ENCODE measurements at places on chromosomes 6 and 20. TPM values are rescaled to one million over a fixed set of nuclear protein-coding genes. Genes with fewer than 3 reads are reported as not detected.

- DNase-seq, result no peak
- peaks cover 44% of the 10 kb centered on the region for H3K36me3 ChIP-seq
These were observed 30.6 kb downstream of the PTCHD4 start for GRCh38 chr6:48080227-48081009.

DNA sequence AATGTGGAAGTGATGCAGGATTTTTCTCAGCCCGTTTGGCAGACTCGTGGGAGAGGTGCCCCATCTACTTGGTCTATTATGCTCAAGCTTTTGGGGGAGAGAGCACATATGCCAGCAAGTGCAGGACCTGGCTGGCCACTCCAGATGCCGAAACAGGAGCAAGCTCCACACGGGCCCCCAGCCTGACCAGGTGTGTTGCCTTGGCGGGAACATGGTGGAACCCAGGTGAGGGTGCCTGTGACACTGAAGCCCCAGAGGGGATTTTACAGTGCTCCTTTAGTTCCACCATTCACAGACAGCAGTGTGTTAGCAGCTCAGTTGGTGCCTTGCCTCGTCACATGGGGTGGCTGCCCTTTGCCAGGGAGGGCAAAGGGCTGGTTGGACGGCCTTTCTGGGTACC, 798.9 kb downstream of the EYS start:
- no peaks in the 10 kb centered on the region for H3K27me3 ChIP-seq
- no peaks in the 10 kb centered on the region for H3K4me1 ChIP-seq
- H3K27ac ChIP-seq, result no peak overlapping the region
- H3K4me3 ChIP-seq, result no peak overlapping the region
- H3K36me3 ChIP-seq, result peaks cover 5% of the 10 kb centered on the region

- no peak overlapping the region for H3K27ac ChIP-seq
- DNase-seq, result no peak
- peaks cover 18% of the 10 kb centered on the region for H3K27me3 ChIP-seq
- no peaks in the 10 kb centered on the region for H3K36me3 ChIP-seq
- peaks cover 36% of the 10 kb centered on the region for H3K4me1 ChIP-seq
These were observed 25.1 kb upstream of the RPP40 start for GRCh38 chr6:5028921-5029320.

Gene SLC17A3
- not detected for total RNA-seq

GRCh38 chr6:74879976-74880375, 325.9 kb downstream of the COL12A1 start:
- DNase-seq, result no peak
- no peak overlapping the region for H3K27ac ChIP-seq
- no peak overlapping the region for H3K4me3 ChIP-seq
- H3K4me1 ChIP-seq, result no peaks in the 10 kb centered on the region

DNA sequence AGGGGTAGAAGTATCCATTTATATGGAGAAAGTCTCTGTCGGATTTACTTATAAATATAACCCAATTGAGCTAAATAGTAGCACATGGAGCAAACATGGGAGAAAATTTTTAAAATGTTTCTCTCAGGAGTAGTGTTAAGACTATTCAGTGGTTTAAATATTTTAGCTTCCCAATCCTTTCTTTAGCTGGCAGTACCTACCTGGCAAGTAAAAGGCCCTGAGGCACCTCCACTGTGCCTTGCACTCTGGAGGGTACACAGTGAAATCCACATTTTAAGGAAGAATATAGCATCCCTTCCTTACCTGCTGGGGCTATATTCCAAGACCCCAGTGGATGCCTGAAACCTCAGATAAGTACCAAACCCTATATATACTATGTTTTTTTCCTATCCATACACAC, 124.2 kb downstream of the KLHL32 start:
- H3K27ac ChIP-seq, result no peak overlapping the region
- no peaks in the 10 kb centered on the region for H3K27me3 ChIP-seq
- H3K4me1 ChIP-seq, result peaks cover 8% of the 10 kb centered on the region
- H3K36me3 ChIP-seq, result no peaks in the 10 kb centered on the region

Gene PGC
- total RNA-seq, result 0.62 TPM

DNA sequence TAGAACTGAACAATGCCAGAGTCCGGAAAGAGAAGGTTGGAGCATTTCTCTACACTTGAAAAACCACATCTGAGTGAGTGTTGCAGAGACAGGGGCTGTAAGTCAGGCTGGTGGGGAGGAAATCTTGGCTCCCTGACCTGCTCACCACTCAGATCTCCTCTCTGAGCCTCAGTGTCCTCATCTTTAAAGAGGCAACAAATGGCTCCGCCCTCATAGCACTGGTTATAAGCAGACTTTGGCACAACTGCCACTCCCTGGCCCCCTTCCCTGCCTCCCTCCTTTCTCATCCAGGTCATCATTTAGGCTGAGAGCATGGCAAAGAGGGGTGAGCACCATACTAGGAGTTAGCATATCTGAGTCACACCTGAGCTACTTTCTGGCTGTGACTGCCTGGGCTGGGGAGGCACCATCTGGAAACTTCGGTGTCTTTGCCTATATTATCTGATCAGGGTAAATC, 10.6 kb downstream of the SIRPG start:
- H3K27me3 ChIP-seq, result peaks cover 10% of the 10 kb centered on the region
- no peak for DNase-seq
- H3K36me3 ChIP-seq, result no peaks in the 10 kb centered on the region
- H3K27ac ChIP-seq, result no peak overlapping the region
- H3K4me1 ChIP-seq, result no peaks in the 10 kb centered on the region
- H3K4me3 ChIP-seq, result no peak overlapping the region

DNA sequence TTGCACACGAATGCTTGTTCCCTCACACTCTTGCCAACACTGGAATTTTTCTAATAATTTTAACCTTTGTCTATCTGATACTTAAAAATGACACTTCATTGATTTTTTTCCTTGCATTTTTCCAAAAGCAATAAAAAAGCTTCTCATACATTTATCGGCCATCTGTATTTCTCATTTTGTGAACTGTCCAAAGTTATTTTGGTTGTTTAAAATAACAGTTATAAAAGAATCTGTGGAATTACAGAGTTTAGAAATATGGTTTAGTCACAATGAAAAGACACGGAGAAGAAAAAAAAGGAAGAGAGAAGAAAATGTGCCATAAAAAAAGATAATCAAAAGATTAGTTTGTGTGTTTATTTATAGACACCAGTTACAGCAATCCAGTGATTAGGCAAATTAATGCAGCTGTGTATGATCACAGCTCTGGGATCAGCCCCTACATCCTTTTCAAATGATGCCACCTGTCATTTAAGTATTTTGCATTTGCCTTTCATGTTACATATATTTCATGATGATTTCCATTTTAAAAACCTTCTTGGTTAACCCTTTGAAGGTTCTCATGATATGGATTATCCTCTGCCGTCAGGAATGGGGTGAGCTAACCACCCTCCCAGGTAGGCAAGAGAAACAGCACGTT, 171.7 kb downstream of the BACH2 start:
- no peak overlapping the region for H3K4me3 ChIP-seq
- H3K27ac ChIP-seq, result no peak overlapping the region
- H3K27me3 ChIP-seq, result no peaks in the 10 kb centered on the region

Gene GRM1
- total RNA-seq, result 0.41 TPM

DNA sequence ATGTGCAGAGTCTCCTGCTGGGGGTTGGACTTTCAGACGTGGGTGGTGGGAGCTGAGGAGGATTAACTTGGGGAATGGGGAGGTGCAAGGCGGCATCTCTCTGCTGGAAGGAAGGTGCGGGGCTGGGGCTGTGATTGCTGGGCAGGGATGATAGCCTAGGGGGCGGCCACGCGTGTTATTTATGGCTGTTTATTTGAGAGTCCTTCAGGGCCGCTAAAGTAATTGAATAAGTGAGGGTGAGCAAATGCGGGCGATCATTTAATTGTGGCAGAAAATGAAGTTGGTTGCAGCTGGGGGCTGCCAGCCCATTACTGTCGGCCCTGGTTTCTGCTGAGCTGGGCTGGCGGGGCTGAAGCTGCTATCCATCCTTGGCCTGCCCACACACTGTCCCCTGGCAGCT, 7.5 kb upstream of the IP6K3 start:
- no peak for DNase-seq
- H3K36me3 ChIP-seq, result no peaks in the 10 kb centered on the region
- H3K27me3 ChIP-seq, result no peaks in the 10 kb centered on the region
- H3K27ac ChIP-seq, result no peak overlapping the region
- H3K4me1 ChIP-seq, result peaks cover 9% of the 10 kb centered on the region
- H3K4me3 ChIP-seq, result no peak overlapping the region

DNA sequence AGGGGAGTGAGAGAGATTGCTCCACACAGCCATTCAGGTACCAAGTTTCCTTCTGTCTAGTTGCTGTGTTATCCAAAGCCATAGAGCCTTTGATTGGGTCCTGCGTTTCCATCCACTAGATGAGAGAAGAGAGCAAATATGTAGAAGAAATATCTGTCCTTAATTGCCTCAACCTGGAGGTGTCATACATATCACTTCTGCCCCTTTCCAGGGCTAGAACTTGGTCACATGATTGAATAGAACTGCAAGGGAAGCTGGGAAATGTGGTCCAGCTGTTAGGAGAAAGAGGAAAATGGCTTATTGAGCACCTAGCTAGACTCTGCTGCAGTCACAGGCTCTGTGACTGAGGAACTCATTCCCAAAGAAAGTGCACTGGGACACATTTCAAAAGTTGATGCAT, 115.6 kb upstream of the JAG1 start:
- no peak overlapping the region for H3K4me3 ChIP-seq
- no peaks in the 10 kb centered on the region for H3K36me3 ChIP-seq
- no peaks in the 10 kb centered on the region for H3K27me3 ChIP-seq
- H3K4me1 ChIP-seq, result peaks cover 45% of the 10 kb centered on the region

- no peak for DNase-seq
- H3K4me1 ChIP-seq, result peaks cover 15% of the 10 kb centered on the region
- no peaks in the 10 kb centered on the region for H3K36me3 ChIP-seq
These were observed 297.5 kb upstream of the FERMT1 start for GRCh38 chr20:6420336-6420735.

Gene HCRTR2
- not detected for total RNA-seq

- H3K27me3 ChIP-seq, result no peaks in the 10 kb centered on the region
- no peaks in the 10 kb centered on the region for H3K36me3 ChIP-seq
- peaks cover 37% of the 10 kb centered on the region for H3K4me1 ChIP-seq
- no peak overlapping the region for H3K4me3 ChIP-seq
- H3K27ac ChIP-seq, result no peak overlapping the region
These were observed 109.6 kb downstream of the MANEA start for GRCh38 chr6:95686895-95687294.

DNA sequence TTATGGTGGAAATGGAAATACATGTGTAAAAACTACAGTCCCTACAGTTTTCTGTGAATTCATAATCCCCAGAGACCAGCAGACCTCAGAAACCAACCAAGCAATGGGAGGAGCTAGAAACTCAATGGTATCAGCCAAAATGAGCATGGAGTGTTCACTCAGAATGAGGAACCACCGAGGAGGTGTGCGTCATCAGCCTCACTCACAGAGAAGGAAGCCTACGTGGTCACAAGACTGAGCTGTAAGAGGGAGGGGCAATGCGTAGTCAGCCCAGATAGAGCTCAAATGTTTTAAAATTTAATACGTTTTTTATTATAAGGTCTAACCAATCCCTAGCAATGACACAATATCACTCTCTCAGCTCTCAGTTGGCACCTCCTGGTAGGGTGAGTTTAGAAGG, 17.4 kb downstream of the MYLK4 start:
- no peak overlapping the region for H3K4me3 ChIP-seq
- H3K4me1 ChIP-seq, result peaks cover 67% of the 10 kb centered on the region
- H3K27me3 ChIP-seq, result peaks cover 2% of the 10 kb centered on the region
- H3K27ac ChIP-seq, result no peak overlapping the region
- H3K36me3 ChIP-seq, result no peaks in the 10 kb centered on the region
- no peak for DNase-seq

Gene B4GALT5
- 62.4 TPM for total RNA-seq

- DNase-seq, result no peak
- no peak overlapping the region for H3K4me3 ChIP-seq
- no peaks in the 10 kb centered on the region for H3K27me3 ChIP-seq
- no peaks in the 10 kb centered on the region for H3K4me1 ChIP-seq
These were observed 108.1 kb downstream of the ERMARD start for GRCh38 chr6:169859401-169859977.

Gene CST4
- not detected for total RNA-seq

GRCh38 chr20:52213995-52214394, 22.4 kb upstream of the ZFP64 start:
- H3K4me3 ChIP-seq, result no peak overlapping the region
- H3K36me3 ChIP-seq, result peaks cover 12% of the 10 kb centered on the region
- H3K27ac ChIP-seq, result no peak overlapping the region
- H3K27me3 ChIP-seq, result peaks cover 6% of the 10 kb centered on the region

Gene TBC1D22B
- total RNA-seq, result 18.7 TPM

Gene ABHD16B
- not detected for total RNA-seq

Gene C6orf132
- 38.1 TPM for total RNA-seq

Gene SAMD10
- total RNA-seq, result 4.6 TPM

Gene RAET1E
- total RNA-seq, result not detected

Gene SLC17A9
- total RNA-seq, result 41.7 TPM

- H3K36me3 ChIP-seq, result no peaks in the 10 kb centered on the region
These were observed 792 bp downstream of the SNAP25 start for GRCh38 chr20:10219452-10219791.

Gene BANF2
- not detected for total RNA-seq

- H3K27me3 ChIP-seq, result no peaks in the 10 kb centered on the region
These were observed 43.9 kb downstream of the BCAS1 start for GRCh38 chr20:54026295-54027064.

Gene DEF6
- total RNA-seq, result 12.8 TPM

Gene COX7A2
- 465 TPM for total RNA-seq

DNA sequence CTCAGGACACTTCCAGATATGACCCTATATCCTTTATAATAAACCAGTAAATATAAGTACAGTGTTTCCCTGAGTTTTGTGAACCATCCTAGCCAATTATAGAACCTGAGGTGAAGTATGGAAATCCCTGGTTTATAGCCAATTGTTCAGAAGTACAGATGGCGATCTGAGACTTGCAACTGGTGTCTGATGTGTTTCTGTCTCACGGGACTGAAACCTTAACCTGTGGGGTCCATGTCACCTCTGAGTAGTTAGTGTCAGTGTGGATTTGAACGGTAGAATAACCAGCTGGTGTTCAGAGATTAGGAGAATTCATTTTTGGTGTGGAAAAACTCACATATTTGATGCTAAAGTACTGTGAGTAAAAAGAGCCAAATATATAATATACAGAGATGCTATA, 606.6 kb downstream of the MAFB start:
- H3K27me3 ChIP-seq, result no peaks in the 10 kb centered on the region
- H3K4me1 ChIP-seq, result peaks cover 31% of the 10 kb centered on the region
- no peak overlapping the region for H3K27ac ChIP-seq

- H3K36me3 ChIP-seq, result peaks cover 10% of the 10 kb centered on the region
- peaks cover 60% of the 10 kb centered on the region for H3K4me1 ChIP-seq
- no peak for DNase-seq
- H3K27ac ChIP-seq, result peak overlapping the region; percentile 95
- no peak overlapping the region for H3K4me3 ChIP-seq
- no peaks in the 10 kb centered on the region for H3K27me3 ChIP-seq
These were observed 11.5 kb downstream of the SDC4 start for GRCh38 chr20:45336530-45337366.

DNA sequence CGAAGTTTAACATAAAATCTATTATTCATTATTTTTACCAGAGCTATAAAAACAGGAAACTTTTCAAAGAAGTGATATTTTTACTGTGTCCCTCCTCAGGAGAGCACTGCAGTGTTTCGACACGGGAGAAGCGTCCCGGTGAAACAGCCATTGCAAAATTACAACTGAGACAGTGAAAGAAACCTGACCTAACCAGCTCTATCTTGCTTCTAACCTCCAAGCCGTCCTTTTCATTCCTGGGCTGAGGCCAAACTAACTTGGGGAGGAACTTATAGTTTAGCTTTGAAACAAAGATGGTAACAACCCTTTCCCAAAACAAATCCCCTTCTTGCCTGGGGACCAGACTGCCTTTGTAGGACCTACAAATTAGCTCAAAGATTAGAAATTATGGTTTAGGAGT, 79.2 kb downstream of the WDR27 start:
- no peak for DNase-seq
- no peaks in the 10 kb centered on the region for H3K27me3 ChIP-seq
- H3K27ac ChIP-seq, result 0 out of 2 replicates have a peak overlapping the region, but pooled peaks have one; percentile 7
- H3K4me1 ChIP-seq, result peaks cover 51% of the 10 kb centered on the region

- no peak for DNase-seq
- H3K4me1 ChIP-seq, result peaks cover 15% of the 10 kb centered on the region
- no peaks in the 10 kb centered on the region for H3K36me3 ChIP-seq
- H3K4me3 ChIP-seq, result no peak overlapping the region
These were observed 7.8 kb downstream of the OR2A4 start for GRCh38 chr6:131693384-131693783.
